Lower leg skin (tissue), 4 donors: ENCODE measurements at places on chromosomes 16 and 17. TPM values are rescaled to one million over a fixed set of nuclear protein-coding genes. Genes with fewer than 3 reads are reported as not detected.
A peak's percentile ranks its signal among the peaks of the same experiment; 100 is the strongest.

- DNase-seq, result no peak
Observed at GRCh38 chr16:29985271-29985811, 10.1 kb downstream of the HIRIP3 start.

Gene CDH1
- 190 TPM for total RNA-seq

DNA sequence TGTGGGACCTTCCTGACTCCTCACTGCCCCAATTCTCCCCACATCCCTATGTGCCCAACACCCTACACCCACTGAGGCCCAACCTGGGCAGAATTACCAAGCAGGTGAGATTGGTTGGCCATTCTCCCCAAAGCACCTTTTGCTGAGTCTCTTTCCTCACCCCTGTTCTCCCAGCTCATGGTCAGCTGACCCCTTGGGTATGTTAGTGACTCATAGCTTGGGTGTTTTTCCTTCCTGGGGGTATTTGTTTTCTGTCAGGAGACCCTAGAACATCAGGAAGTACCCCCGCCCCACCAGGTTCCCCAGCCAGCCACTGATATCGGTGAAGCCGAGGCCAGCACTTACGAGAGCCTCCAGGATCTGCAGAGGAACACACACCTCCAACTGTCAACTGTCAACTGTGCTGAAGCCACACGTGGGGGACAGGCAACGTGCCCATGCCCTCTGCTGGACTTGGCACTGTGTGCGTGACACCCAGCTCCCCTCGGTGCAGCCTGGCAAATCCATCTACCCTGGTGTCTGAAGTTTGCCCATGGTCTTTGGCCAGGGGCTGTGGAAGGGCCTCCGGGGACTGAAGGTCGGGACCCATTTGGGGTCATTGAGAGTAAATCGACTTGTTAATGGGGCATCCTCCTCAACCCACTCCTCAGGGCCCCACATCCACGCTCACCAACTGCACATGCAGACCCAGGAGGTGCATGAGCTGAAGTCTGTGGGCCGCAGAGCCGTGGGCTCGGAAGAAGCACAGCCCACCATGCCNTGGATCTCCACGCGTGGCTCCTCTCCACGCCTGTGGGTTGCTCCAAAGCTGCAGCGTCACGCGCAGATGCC, 53.1 kb downstream of the METRNL start:
- no peak for DNase-seq

DNA sequence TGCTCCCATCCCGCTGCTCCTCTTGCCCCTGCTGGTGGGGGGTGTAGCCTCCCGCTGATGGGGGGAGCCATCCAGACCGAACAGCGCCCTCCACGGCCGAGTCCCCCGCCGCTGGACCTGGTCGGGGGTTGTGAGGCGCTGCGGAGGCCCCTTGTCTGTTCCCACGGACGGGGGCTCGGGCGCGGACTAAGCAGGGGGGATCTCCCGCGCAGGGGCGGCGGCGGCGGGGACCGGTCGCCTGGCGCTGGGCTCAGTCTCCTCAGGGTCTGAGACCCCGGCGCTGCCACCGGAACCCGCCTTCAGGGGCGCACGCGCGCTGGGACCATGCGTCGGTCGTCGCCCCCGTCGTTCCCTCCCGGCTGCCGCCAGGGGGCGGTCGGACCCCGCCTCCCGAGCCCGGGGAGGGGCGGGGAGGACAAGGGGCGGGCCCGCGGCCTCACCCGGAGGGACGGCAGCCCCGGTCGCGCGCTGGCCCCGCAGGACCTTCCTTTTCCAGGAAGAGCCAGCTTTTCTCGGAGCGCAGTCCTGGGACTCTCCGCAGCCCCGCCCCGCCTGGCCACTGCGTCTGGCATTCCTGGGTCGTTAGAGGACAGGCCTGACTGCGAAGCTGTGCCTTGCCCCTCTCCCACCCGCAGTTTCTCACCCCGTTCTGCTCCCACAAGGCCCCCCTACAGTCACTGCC, 6.3 kb upstream of the IL32 start:
- peak; percentile 96 for DNase-seq

Gene NPIPA7
- 6.0 TPM for total RNA-seq

GRCh38 chr16:85448557-85449190, 164.4 kb upstream of the GSE1 start:
- no peak for DNase-seq

GRCh38 chr17:66545918-66546317, 243.5 kb downstream of the PRKCA start:
- no peak for DNase-seq

GRCh38 chr17:33240362-33240761, 52.7 kb downstream of the ASIC2 start:
- no peak for DNase-seq

Gene TNP2
- total RNA-seq, result not detected
